Activated B cell treated with CpG ODN at 0.5 μM for 24 hours (primary cell): ENCODE measurements at places on chromosomes 1 and 21. TPM values are rescaled to one million over a fixed set of nuclear protein-coding genes. Genes with fewer than 3 reads are reported as not detected.

DNA sequence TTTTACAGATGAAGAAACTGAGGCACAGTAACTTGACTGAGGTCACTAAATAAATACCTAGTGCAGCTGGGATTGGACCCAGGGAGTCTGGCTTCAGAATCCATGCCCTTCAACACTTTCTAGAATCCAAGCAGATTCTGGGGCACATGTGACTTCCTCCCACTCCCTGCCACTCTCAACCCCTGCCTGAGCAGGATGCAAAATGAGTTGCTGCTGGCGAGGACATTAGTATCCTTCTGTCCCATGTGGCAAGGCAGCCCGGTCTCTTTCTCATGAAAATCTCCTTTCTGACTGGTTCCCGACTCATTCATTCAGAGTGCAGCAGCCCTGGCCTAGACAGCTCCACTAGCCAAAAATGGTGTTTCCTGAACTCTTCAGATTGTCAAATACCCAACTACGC lies 28.4 kb downstream of the TNNT2 start:
- H3K27ac ChIP-seq, result no peak overlapping the region
- DNase-seq, result no peak
- H3K4me3 ChIP-seq, result no peak overlapping the region
- no peaks in the 10 kb centered on the region for H3K36me3 ChIP-seq
- peaks cover 28% of the 10 kb centered on the region for H3K27me3 ChIP-seq

GRCh38 chr1:87560601-87561360 lies 232.1 kb downstream of the LMO4 start:
- peaks cover 2% of the 10 kb centered on the region for H3K27me3 ChIP-seq
- no peaks in the 10 kb centered on the region for H3K4me1 ChIP-seq
- no peak for DNase-seq
- no peak overlapping the region for H3K4me3 ChIP-seq
- H3K27ac ChIP-seq, result no peak overlapping the region

BMP8A gene
- total RNA-seq, result 0.20 TPM in 1 of 2 replicates, not detected in the other

DNA sequence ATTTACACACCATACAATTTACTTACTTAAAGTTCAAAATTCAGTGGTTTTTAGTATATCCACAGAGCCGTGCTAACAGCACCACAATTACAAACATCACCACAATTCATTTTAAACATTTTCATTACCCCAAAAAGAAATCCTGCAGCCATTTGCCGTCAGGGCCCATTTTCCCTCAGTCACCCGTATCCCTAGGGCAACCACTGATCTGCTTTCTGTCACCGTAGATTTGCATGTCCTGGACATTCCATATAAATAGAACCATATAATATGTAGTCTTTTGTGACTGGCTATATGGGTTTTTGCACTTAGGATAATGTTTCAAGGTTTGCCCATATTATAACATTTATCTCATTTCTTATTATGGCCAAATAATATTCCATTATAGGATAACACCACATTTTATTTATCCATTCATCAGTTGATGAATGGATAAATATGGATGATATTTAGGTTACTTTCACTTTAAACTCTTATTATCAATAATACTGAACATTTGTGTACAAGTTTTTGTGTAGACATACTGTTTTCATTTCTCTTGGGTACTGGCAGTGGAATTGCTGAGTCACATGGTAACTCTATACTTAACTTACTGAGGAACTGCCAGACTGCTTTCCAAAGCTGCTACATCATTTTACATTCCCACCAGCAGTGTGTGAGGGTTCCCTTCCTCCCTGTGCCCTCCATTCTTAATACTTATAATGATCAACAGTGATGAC lies 68.9 kb downstream of the ST3GAL3 start:
- peaks cover 60% of the 10 kb centered on the region for H3K36me3 ChIP-seq
- no peak overlapping the region for H3K27ac ChIP-seq
- DNase-seq, result no peak
- no peaks in the 10 kb centered on the region for H3K27me3 ChIP-seq
- H3K4me3 ChIP-seq, result no peak overlapping the region
- peaks cover 4% of the 10 kb centered on the region for H3K4me1 ChIP-seq

IRF6 gene
- 0.42 and 0.81 TPM in 2 replicates for total RNA-seq

DNA sequence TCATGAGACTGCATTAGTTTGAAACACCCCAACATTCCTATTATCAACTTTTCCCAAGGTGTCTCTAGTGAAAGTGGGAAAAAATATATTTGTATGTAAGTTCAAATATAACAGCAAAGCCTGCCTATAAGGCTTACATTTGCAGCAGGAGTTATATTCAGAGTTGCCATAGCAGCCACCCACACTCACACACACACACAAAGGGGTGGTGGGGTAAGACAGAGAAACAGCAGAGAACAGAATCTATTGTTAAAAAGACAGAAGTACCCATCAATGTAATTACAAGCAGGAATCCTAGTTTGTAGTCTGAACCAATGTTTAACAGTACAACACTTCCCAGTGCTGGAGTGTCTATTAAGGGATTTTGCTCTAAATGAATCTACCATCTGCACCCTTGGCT lies 55.0 kb downstream of the PLPPR5 start:
- H3K36me3 ChIP-seq, result no peaks in the 10 kb centered on the region
- no peak overlapping the region for H3K27ac ChIP-seq
- H3K4me3 ChIP-seq, result no peak overlapping the region
- no peaks in the 10 kb centered on the region for H3K27me3 ChIP-seq
- H3K4me1 ChIP-seq, result no peaks in the 10 kb centered on the region
